ENCODE measurements at places on chromosomes 16 and 17.

- DNase-seq: no peak
Observed at GRCh38 chr16:11053916-11054460, 109.6 kb downstream of the CLEC16A start.

- DNase-seq: no peak
Observed at GRCh38 chr17:2042390-2042847, 597 bp downstream of the OVCA2 start.

- no peak for DNase-seq
Observed at GRCh38 chr16:57348327-57348726, 10.3 kb upstream of the CCL22 start.

- DNase-seq: no peak
Observed at GRCh38 chr17:62855156-62855555, 47.0 kb upstream of the MARCHF10 start.

DNA sequence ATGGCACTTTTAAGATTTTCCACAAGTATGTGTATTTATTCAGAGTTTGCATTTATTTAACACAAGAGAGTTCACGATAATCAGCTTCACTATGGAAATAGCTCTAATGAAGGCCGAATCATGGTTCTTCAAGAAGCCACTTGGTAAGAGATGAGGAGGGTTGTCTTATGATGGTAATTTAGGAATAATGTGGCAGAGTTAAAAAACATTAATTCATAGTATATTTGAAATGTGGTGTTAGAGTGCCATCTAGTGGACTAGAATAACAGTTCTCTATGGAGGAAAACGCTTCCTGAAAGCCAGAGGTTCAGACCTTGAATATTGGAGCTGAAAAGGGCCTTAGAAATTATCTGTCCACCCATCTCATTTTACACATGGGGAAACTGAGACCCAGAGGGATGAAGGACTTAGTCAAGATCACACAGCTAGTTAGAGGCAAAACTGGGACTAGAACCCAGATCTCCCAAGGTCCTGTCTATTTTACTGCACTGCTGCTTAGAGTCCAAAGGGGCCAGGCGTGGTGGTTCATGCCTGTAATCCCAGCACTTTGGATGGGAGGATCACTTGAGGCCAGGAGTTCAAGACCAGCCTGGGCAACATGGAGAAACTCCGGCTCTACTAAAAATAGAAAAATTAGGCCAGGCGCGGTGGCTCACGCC, 33.8 kb upstream of the KPNB1 start:
- DNase-seq: no peak

DNA sequence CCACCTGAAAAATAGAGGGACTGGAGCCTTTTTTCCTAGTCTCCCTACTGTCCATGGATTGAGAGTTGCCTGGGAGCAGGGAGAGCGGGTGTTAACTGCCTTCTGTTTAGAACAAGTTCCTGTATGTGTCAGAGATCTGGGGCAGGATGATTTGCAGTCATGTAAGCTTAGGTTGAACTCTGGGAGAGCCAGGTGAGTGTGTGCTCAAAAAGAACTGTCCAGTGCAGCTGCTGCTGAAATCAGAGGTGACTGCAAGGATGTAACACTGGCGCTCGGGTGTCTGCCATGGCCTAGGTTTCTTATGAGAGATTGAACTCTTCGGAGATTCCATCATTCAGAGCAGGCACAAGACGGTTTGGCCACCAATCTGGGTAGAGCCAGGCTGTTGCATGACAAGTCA, 432.5 kb downstream of the CDH13 start:
- no peak for DNase-seq

DNA sequence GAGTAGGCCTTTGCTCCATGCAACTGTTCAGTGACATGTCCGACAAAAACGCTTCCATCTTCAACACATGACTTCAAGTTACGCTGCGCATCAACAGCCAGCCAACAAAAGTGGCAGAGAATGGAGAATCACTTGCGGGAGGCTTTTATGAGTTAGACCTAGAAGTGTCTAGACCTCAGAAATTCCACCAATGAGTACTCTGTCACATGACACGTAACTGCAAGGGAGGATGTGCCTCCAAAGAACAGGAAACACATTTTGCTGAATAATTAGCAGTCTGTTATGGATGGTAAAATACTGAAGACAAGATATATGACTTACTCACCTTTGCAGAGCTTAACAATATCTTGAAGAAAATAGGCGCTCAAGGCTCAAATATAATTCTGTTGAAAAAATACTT, 62.1 kb downstream of the MYO1D start:
- DNase-seq: no peak

GRCh38 chr17:65035191-65035590, 21.3 kb downstream of the GNA13 start:
- no peak for DNase-seq

DNA sequence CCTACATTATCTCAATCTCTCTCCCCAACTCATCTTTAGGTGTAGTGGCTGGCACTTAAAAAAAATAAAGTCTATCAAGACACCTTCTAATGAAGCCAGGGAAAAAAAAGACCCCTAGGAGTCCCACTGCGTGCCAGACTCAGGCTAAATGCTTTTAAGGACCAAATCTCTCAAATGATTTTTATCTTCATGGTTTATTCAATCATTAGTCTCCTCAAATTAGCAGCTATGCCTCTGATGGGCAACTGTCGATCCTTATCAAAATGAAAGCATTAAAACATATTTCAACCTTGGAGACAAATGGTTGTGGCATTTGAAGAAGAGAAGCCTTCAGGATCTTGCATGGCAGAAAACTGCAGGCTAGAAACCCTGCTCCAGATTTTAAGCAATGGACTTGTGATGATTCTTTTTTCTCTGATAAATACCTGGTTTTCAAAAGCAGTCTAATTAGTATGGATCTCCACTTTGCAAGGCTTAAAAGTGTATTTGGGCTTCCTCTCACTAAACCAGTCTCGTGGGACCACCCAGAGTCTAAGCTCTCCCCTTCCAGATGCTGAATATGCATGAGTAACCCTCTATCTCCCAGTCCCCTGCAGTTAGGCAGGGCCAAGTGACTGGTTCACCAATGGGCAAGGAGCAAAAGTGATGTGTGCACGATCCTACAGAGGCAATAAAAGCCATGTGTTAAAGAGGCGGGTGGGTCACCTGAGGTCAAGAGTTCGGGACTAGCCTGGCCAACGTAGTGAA, 14.9 kb downstream of the ITPRIPL2 start:
- no peak for DNase-seq

DNA sequence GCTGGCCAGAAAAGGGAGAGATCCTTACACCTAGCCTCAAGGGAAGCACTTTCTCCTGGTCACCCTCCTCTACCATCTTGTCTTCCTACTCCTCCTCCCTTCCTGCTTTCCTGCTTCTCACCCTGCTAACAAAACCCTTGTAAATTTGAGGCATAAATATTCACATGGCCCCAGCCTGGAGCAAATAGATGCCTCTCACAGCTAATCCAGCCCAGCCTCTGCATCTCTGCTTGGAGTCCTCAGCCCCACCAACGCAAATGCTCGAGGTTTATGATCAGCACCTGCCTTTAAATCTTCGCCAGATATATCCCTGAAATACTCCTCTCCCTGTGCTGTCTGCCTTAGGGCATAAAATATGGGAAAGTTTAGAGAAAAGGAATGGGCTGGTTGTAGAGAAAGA, 205.2 kb upstream of the CDH5 start:
- no peak for DNase-seq

- DNase-seq: no peak
Observed at GRCh38 chr16:9122342-9122741, 30.9 kb downstream of the HAPSTR1 start.
